ENCODE measurements at places on chromosomes 6 and 20. TPM values are rescaled to one million over a fixed set of nuclear protein-coding genes. Genes with fewer than 3 reads are reported as not detected.

The SSTR4 gene
- not detected for total RNA-seq

The HDGFL1 gene
- total RNA-seq: not detected

The IRAK1BP1 gene
- total RNA-seq: 1.8 TPM

The PRND gene
- total RNA-seq: not detected

The RIMS1 gene
- 45.2 TPM for total RNA-seq

The RSPH3 gene
- 12.7 TPM for total RNA-seq

The CNBD2 gene
- total RNA-seq: 1.8 TPM

The RBPJL gene
- not detected for total RNA-seq

The SLC35D3 gene
- not detected for total RNA-seq

The NKAPL gene
- total RNA-seq: not detected

The EFCAB8 gene
- not detected for total RNA-seq

The CST7 gene
- total RNA-seq: 2.2 TPM

The CD109 gene
- total RNA-seq: 1.4 TPM

The NKAIN4 gene
- total RNA-seq: not detected

The PRL gene
- not detected for total RNA-seq

The CALHM5 gene
- under 0.01 TPM for total RNA-seq

- DNase-seq: peak; percentile 95
- no peak overlapping the region for H3K4me3 ChIP-seq
- H3K4me1 ChIP-seq: peaks cover 85% of the 10 kb centered on the region
Observed at GRCh38 chr20:37192137-37192854, 12.9 kb upstream of the MROH8 start.

GRCh38 chr6:47162793-47163192 lies 120.7 kb upstream of the ADGRF1 start:
- peaks cover 19% of the 10 kb centered on the region for H3K4me1 ChIP-seq
- no peak overlapping the region for H3K4me3 ChIP-seq
- no peak overlapping the region for H3K27ac ChIP-seq
- no peaks in the 10 kb centered on the region for H3K27me3 ChIP-seq
- no peaks in the 10 kb centered on the region for H3K36me3 ChIP-seq
- DNase-seq: no peak

GRCh38 chr6:42276034-42276890 lies 58.6 kb upstream of the MRPS10 start:
- no peak for DNase-seq
- H3K4me1 ChIP-seq: peaks cover 27% of the 10 kb centered on the region
- no peaks in the 10 kb centered on the region for H3K36me3 ChIP-seq
- H3K27me3 ChIP-seq: no peaks in the 10 kb centered on the region
- peak overlapping the region; percentile 47 for H3K27ac ChIP-seq

- H3K27me3 ChIP-seq: no peaks in the 10 kb centered on the region
- H3K36me3 ChIP-seq: no peaks in the 10 kb centered on the region
- DNase-seq: no peak
- H3K4me1 ChIP-seq: no peaks in the 10 kb centered on the region
- H3K4me3 ChIP-seq: no peak overlapping the region
Observed at GRCh38 chr6:145189836-145190235, 545.5 kb downstream of the EPM2A start.

- H3K36me3 ChIP-seq: no peaks in the 10 kb centered on the region
- H3K4me3 ChIP-seq: peak overlapping the region; percentile 77
Observed at GRCh38 chr20:3786126-3786484, 435 bp downstream of the CENPB start.

- DNase-seq: no peak
- no peak overlapping the region for H3K27ac ChIP-seq
- no peak overlapping the region for H3K4me3 ChIP-seq
- H3K36me3 ChIP-seq: no peaks in the 10 kb centered on the region
- H3K27me3 ChIP-seq: no peaks in the 10 kb centered on the region
- no peaks in the 10 kb centered on the region for H3K4me1 ChIP-seq
Observed at GRCh38 chr6:36187446-36187845, 9.1 kb upstream of the BRPF3 start.

DNA sequence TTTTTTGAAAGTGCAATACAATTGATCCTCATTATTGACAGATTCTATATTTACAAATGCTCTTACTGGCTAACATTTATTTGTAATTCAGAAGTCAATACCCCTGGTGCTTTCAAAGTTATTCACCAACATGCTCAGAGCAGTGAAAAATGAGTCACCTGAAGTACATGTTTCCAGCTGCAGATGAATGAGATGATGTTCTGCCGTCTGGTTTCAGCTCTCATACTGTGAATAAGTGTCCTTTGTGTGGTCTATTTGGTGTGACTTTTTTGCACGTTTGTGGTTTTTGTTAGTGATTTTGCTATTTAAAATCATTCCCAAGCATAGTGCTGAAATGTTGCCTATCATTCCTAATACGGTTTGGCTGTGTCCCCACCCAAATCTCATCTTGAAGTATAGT lies 22.3 kb upstream of the EYA4 start:
- H3K27ac ChIP-seq: no peak overlapping the region
- H3K27me3 ChIP-seq: no peaks in the 10 kb centered on the region
- no peaks in the 10 kb centered on the region for H3K36me3 ChIP-seq
- H3K4me3 ChIP-seq: no peak overlapping the region
- no peak for DNase-seq

DNA sequence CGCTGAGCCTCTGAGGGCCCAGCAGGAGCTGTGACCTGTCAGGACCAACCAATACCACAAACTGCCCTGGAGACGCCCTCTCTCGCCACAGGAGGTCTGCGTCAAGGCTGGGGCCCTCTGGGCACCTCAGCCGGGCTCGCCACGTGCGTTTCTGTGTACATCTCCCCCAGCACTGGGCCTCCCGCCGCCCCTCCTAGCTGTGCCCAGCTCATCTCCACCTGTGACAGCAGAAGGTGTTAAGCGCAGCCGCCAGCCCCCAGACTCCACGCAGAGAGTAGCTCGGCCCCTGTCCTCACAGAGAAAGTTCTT lies 91.4 kb downstream of the TAF4 start:
- no peak for DNase-seq
- H3K27me3 ChIP-seq: no peaks in the 10 kb centered on the region
- H3K36me3 ChIP-seq: peaks cover 69% of the 10 kb centered on the region
- no peak overlapping the region for H3K27ac ChIP-seq

- no peak overlapping the region for H3K4me3 ChIP-seq
- no peaks in the 10 kb centered on the region for H3K36me3 ChIP-seq
- no peak for DNase-seq
- peaks cover 6% of the 10 kb centered on the region for H3K4me1 ChIP-seq
- H3K27me3 ChIP-seq: no peaks in the 10 kb centered on the region
Observed at GRCh38 chr20:10357974-10358373, 76.0 kb downstream of the MKKS start.

- H3K4me1 ChIP-seq: peaks cover 7% of the 10 kb centered on the region
- no peak overlapping the region for H3K27ac ChIP-seq
- H3K4me3 ChIP-seq: no peak overlapping the region
- no peaks in the 10 kb centered on the region for H3K27me3 ChIP-seq
- no peak for DNase-seq
Observed at GRCh38 chr6:89007209-89008000, 44.0 kb upstream of the RNGTT start.

- H3K27me3 ChIP-seq: no peaks in the 10 kb centered on the region
- DNase-seq: no peak
- H3K4me1 ChIP-seq: no peaks in the 10 kb centered on the region
- no peaks in the 10 kb centered on the region for H3K36me3 ChIP-seq
Observed at GRCh38 chr6:155215906-155216305, 47.9 kb upstream of the CLDN20 start.

GRCh38 chr20:62063981-62064769 lies 1.5 kb downstream of the TAF4 start:
- no peaks in the 10 kb centered on the region for H3K36me3 ChIP-seq
- peak overlapping the region; percentile 63 for H3K4me3 ChIP-seq
- DNase-seq: peak; percentile 72
- H3K27me3 ChIP-seq: no peaks in the 10 kb centered on the region
- peaks cover 62% of the 10 kb centered on the region for H3K4me1 ChIP-seq
- H3K27ac ChIP-seq: peak overlapping the region; percentile 83

- no peak overlapping the region for H3K4me3 ChIP-seq
- no peaks in the 10 kb centered on the region for H3K36me3 ChIP-seq
- H3K27ac ChIP-seq: no peak overlapping the region
- no peaks in the 10 kb centered on the region for H3K4me1 ChIP-seq
- no peaks in the 10 kb centered on the region for H3K27me3 ChIP-seq
- DNase-seq: no peak
Observed at GRCh38 chr20:54515793-54516628, 40.6 kb downstream of the DOK5 start.

- H3K27ac ChIP-seq: no peak overlapping the region
- no peak for DNase-seq
- no peaks in the 10 kb centered on the region for H3K36me3 ChIP-seq
- no peaks in the 10 kb centered on the region for H3K27me3 ChIP-seq
- no peak overlapping the region for H3K4me3 ChIP-seq
- H3K4me1 ChIP-seq: no peaks in the 10 kb centered on the region
Observed at GRCh38 chr6:150765067-150765764, 100.3 kb upstream of the MTHFD1L start.

GRCh38 chr6:84739866-84740208 lies 24.6 kb downstream of the TBX18 start:
- H3K27ac ChIP-seq: no peak overlapping the region
- DNase-seq: no peak
- no peaks in the 10 kb centered on the region for H3K4me1 ChIP-seq

DNA sequence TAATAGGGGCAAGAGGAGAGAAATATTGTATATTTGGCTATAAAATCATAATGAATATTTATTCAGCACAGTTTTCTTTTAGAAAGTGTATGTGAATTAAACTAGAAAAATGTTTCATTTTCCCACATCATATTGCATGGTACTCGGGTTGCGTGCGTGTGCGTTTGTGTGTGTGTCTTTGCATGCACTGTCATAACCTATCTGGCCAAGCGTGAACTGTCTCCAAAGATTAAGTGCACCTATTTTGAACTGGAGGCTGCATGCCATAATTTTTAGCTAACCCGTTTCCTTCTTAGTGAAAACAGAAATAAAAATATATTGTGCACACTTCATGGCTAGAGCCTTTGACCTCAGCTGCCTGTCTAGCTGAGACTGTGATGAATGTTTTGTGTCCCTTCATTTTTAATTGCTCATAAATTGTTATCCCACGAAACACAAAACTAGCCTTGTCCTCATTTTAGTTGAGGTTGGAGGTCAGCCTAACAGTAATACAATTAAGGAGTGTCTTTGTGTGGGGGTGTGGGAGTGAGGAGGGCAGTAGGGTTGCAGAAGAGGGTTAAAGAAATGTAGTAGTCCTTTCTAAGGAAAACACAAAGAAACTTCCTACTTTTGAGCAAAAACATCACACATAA lies 336.1 kb upstream of the POU3F2 start:
- no peaks in the 10 kb centered on the region for H3K27me3 ChIP-seq
- H3K27ac ChIP-seq: no peak overlapping the region
- H3K4me3 ChIP-seq: no peak overlapping the region
- no peaks in the 10 kb centered on the region for H3K36me3 ChIP-seq
- no peak for DNase-seq

GRCh38 chr6:56593801-56594318 lies 48.8 kb downstream of the DST start:
- H3K4me1 ChIP-seq: no peaks in the 10 kb centered on the region
- H3K27me3 ChIP-seq: no peaks in the 10 kb centered on the region
- no peak for DNase-seq
- H3K36me3 ChIP-seq: peaks cover 46% of the 10 kb centered on the region
- no peak overlapping the region for H3K27ac ChIP-seq

GRCh38 chr6:151633526-151634335 lies 139.9 kb downstream of the CCDC170 start:
- no peaks in the 10 kb centered on the region for H3K27me3 ChIP-seq
- H3K27ac ChIP-seq: peak overlapping the region; percentile 76
- peak; percentile 36 for DNase-seq
- no peaks in the 10 kb centered on the region for H3K36me3 ChIP-seq

GRCh38 chr20:8428988-8429387 lies 296.9 kb downstream of the PLCB1 start:
- DNase-seq: no peak
- H3K4me1 ChIP-seq: peaks cover 23% of the 10 kb centered on the region
- no peaks in the 10 kb centered on the region for H3K36me3 ChIP-seq
- H3K27me3 ChIP-seq: no peaks in the 10 kb centered on the region
- no peak overlapping the region for H3K27ac ChIP-seq

- no peak for DNase-seq
- H3K4me3 ChIP-seq: no peak overlapping the region
- no peaks in the 10 kb centered on the region for H3K36me3 ChIP-seq
- peaks cover 33% of the 10 kb centered on the region for H3K27me3 ChIP-seq
- no peak overlapping the region for H3K27ac ChIP-seq
Observed at GRCh38 chr6:41650120-41650519, 11.9 kb downstream of the MDFI start.

- peak overlapping the region; percentile 86 for H3K4me3 ChIP-seq
- DNase-seq: no peak
- H3K27me3 ChIP-seq: no peaks in the 10 kb centered on the region
- peak overlapping the region; percentile 93 for H3K27ac ChIP-seq
- no peaks in the 10 kb centered on the region for H3K4me1 ChIP-seq
Observed at GRCh38 chr6:84227044-84227433, 404 bp downstream of the CEP162 start.

- H3K4me3 ChIP-seq: no peak overlapping the region
- H3K27ac ChIP-seq: no peak overlapping the region
- H3K36me3 ChIP-seq: no peaks in the 10 kb centered on the region
- H3K27me3 ChIP-seq: no peaks in the 10 kb centered on the region
Observed at GRCh38 chr6:19327241-19327640, 509.9 kb upstream of the ID4 start.

- H3K27ac ChIP-seq: peak overlapping the region; percentile 50
- peaks cover 22% of the 10 kb centered on the region for H3K4me1 ChIP-seq
- no peaks in the 10 kb centered on the region for H3K27me3 ChIP-seq
- peak; percentile 92 for DNase-seq
Observed at GRCh38 chr6:43436577-43437282, 9.4 kb downstream of the ABCC10 start.

DNA sequence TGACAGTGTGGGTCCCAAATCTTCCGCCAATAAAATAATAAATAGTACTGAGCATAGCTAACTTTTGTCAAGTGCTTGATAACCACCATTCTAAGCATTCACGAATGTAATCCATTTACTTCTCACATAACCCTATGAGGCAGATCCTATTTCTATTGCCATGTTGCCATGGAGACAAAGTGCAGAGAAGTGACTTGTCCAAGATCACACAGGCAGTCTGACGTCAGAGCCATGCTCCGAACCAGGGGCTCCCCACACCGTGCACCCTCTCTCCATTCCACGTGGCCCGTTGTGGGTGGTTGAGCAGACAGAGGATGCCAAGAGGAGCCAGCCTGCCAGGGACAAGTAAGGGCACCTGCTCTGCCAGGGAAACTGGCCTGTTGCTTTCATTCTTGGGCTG lies 38.9 kb downstream of the CDH22 start:
- no peaks in the 10 kb centered on the region for H3K4me1 ChIP-seq
- DNase-seq: no peak
- H3K4me3 ChIP-seq: no peak overlapping the region
- H3K27ac ChIP-seq: no peak overlapping the region

DNA sequence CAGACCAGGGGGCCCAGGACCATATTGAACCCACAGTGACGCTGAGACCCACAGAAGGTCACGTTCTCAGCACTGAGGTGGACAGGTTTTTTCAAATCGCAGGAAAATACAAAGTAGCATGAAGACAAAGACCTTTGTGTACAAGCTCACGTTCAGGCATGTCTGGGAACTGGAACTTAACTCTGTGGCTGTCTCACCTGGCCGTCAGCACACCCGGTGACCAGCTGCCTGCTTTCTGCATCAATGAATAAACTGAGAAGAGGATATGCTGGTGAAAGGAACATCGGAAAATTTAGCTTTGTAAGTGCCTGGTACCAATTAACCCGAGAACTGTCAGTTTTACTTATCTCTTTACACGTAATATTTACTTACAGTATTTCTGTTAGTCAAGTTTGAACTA lies 36.5 kb downstream of the WDR27 start:
- no peak overlapping the region for H3K27ac ChIP-seq
- H3K4me3 ChIP-seq: no peak overlapping the region
- DNase-seq: no peak
- H3K36me3 ChIP-seq: peaks cover 84% of the 10 kb centered on the region
